ENCODE measurements at places on chromosomes 4 and X.

DNA sequence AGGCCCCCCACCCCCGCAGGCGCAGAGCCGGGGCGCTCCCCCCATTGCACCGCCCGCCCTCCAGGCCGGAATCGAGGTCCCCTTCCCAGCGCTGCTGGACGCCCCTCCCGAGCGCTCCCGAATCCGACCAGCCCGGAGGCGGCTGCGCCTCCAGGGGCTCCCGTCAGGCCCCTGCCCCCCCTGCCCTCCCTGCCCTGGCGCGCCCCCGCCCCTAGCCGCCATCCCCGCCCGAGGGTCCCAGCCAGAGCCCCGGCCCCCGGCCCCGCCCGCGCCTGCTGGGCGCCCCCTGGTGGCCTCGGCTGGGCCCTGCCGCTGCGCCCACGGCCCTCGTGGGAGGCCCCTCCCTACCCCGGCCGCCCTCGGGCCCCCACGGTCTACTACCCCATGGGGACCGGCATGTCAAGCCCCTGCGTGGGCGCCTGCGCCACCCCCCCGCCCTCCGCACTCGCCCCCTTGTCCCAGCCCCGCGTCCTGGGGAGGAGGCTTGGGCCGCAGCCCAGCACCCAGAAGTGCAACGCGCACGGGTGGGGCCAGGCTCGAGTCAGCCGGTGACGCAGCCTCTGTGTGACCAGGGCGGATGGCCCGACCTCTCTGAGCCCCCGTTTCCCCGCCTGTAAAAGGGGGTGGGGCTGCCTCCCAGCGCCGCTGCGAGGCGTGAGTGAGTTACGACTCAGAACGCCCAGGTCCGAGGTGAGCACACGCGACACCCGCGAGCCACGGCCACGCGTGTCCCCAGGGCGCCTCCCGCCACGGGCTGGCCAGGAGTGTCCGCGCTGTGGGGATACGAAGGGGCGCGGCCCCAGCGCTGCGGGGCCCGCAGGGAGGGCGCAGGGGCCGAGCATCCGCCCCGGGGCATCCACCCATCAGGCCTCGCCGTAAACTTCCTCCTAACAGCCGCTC, 104.9 kb downstream of the FAM53A start:
- peak; percentile 59 for DNase-seq

GRCh38 chr4:22593933-22594332, 78.1 kb upstream of the ADGRA3 start:
- DNase-seq = no peak

GRCh38 chrX:110491846-110492620, 133.4 kb downstream of the RTL9 start:
- no peak for DNase-seq

GRCh38 chr4:114997576-114998247, 115.7 kb downstream of the NDST4 start:
- no peak for DNase-seq

GRCh38 chrX:80808881-80809411, 731 bp downstream of the BRWD3 start:
- DNase-seq = no peak

GRCh38 chr4:168710353-168710946, 213.6 kb downstream of the PALLD start:
- DNase-seq = no peak

DNA sequence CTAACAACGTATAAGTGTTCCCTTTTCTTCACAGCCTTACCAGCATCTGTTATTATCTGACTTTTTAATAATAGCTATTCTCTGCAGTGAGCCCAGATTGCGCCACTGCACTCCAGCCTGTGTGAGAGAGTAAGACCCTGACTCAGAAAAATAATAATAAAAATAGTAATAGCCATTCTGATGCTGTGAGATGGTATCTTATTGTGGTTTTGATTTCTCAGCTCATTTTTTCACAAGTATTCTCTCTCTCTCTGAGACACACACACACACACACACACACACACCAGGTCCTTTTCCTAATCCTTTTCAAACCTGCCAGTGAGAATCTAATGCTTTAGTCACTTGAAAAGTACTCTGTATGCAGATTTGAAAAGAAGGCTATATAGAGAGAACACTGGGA, 89.8 kb downstream of the CHIC2 start:
- DNase-seq = no peak

DNA sequence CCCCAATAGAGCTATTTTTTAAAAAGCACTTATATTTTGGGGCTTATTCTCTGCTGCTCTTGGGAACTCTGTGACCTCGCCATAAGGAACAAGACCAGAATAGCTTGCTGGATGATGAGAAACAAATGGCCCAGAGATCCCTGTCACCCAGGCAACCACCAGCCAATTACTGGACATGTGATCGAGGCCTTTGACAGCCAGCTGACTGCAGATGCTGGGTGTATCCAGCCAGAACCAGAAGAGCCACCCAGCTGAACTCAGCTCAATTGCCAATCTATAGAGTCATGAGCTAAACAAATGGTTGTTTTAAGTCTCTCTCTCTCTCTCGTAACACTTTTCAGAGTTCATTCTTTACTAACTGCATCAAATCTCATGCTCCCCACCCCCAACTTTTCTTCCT, 24.4 kb upstream of the CITED1 start:
- DNase-seq = no peak

- DNase-seq = peak; percentile 11
Observed at GRCh38 chrX:49840679-49841078, 11.6 kb downstream of the PAGE4 start.

DNA sequence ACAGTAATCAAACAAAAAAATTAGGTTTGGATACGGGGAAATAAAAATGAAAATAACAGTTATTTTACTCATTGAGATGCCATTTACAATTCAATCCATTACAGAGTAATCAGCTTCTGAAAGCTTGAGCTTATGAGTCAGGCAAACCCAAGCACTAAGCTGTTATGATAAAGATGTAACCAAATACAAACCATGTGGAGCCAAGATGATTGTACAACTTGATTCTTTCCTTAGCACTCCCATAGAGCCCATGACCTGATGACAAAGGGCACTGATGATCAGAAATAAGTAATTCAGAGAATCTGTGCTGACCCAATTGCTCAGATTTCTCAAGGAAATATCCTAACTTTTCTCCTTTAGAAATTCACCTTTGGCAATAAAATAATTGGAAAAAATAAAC, 40.5 kb upstream of the PRKG2 start:
- no peak for DNase-seq

- DNase-seq = no peak
Observed at GRCh38 chrX:121479406-121479805, 432.0 kb downstream of the GLUD2 start.

- DNase-seq = no peak
Observed at GRCh38 chrX:153611298-153612095, 12.6 kb upstream of the CCNQ start.

DNA sequence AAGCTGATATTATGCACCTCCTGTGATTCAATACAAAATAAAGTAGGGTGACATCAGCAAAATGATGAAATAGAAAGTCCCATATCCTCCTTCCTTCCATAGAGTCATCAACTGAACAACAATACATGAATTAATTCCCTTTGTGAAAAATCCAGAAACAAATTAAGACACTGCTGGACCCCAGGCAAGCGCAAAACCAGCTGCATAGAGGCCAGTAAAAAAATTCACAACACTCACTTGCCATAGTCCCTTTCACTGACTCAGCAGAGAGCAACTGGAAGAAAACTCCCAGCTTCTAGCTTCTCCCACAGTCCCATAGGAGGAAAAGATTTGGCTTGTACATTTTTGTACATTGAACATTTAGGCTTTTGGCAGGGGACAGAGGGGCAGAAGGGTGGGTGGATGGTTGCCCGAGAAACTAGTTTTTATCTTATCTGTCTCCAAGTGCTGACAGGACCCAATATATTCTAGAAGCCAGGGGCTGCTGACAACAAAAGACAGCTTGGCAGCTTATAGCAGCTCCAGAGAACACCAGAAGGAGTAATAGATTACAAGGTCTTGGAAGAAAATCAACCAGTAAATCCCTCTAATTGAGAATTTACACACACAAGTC, 124.6 kb downstream of the NDST3 start:
- DNase-seq = no peak

- no peak for DNase-seq
Observed at GRCh38 chr4:6272863-6273660, 3.4 kb downstream of the WFS1 start.

DNA sequence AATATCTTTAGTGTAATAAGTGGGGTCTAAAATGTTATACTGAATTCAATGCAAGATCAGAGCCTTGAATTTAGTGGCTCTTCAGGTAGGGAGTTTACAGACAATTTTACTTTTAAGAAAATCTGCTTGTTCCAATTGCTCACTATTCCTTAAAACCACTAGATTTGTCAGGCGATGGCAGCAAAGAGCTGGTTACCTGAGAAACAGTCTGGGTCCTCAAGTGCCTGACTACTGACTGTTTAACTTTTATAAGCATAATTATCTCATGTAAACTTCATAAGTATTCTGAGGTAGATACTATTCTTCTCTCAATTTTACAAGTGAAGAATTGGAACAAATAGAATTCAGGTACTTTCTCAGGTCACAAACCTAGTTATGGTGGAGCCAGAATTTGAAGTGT, 84.3 kb downstream of the RRAGB start:
- no peak for DNase-seq

GRCh38 chrX:129980540-129981199, 1.8 kb upstream of the BCORL1 start:
- no peak for DNase-seq

GRCh38 chr4:118865091-118865708, 23.5 kb upstream of the SYNPO2 start:
- no peak for DNase-seq

- no peak for DNase-seq
Observed at GRCh38 chr4:10981576-10981975, 297.0 kb upstream of the CLNK start.

DNA sequence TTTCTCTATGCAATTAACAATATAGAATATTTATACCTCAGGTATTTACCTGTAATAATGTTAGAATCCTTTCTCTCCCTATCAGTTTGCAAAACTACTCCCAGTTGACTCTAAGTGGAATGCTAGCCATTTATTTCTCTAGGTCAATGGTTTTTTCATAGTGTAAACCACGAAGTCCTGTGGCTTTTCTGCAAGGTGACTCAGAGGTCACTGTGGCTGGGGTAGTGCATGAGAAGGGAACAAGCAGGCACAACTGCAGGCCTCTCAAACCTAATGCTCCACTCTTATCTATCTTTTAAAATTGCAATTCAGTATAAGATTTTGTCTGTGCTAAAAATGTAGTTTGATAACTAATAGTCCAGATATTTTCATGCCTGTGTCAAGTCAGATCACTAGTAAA, 159.4 kb downstream of the ANTXR2 start:
- no peak for DNase-seq

DNA sequence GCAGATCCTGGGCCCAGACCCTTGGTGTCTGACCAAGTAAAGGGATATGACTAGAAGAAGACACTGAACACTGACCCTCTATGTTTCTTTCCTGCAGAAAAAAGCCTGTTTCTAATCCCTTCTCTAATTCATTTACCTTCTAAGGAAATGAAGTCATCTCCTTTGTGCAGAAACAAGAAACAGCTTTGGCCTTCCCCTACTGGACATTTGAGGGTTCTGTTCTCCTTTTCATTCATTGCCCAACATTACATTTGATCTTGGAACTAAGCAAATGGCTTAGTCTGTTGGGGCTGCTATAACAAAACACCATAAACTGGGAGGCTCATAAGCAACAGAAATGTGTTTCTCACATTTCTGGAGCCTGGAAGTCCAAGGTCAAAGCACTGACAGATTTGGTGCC, 20.0 kb downstream of the HCCS start:
- no peak for DNase-seq

- DNase-seq = no peak
Observed at GRCh38 chrX:79524642-79525041, 157.5 kb upstream of the ITM2A start.

- DNase-seq = no peak
Observed at GRCh38 chr4:70734168-70734954, 12.6 kb downstream of the RUFY3 start.
